ENCODE measurements at places on chromosomes 5 and 9. TPM values are rescaled to one million over a fixed set of nuclear protein-coding genes. Genes with fewer than 3 reads are reported as not detected.
A peak's percentile ranks its signal among the peaks of the same experiment; 100 is the strongest.

DNA sequence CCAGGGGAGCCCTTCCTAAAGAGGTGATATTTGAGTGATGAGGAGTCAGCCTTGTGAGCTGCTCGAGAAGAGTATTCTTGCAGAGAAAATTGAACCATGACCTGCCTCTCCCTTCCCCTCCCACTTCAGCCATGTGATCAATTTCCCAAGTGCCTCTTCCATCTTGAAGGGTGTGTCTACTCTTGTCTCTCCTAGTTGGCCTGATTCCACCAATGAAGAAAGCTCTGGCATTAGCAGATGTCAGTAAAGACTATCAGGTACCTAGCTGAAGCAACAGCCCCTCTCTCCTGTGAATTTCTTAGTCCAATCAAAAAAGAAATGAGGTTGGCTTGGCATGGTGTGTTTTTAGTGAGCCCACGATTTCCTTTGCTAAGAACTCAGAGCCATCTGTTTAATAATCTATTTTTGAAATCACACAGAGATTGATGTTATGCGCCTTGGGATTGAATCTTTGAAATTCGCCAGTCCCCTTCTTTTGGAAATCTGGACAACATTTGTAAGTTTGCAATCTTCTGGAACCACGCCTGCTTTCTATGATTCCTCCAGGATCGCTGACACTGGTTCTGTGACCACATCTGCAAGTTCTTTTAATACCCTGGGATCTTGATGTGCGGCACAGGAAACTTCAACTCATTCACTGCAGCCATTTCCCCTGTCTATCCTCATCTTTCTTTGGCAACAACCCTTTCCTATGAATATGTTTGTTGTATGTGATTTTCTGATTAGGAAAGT, 404.6 kb downstream of the DMRT2 start:
- H3K4me1 ChIP-seq: no peaks in the 10 kb centered on the region
- H3K27me3 ChIP-seq: no peaks in the 10 kb centered on the region
- DNase-seq: no peak
- no peak overlapping the region for H3K27ac ChIP-seq
- H3K36me3 ChIP-seq: no peaks in the 10 kb centered on the region

DNA sequence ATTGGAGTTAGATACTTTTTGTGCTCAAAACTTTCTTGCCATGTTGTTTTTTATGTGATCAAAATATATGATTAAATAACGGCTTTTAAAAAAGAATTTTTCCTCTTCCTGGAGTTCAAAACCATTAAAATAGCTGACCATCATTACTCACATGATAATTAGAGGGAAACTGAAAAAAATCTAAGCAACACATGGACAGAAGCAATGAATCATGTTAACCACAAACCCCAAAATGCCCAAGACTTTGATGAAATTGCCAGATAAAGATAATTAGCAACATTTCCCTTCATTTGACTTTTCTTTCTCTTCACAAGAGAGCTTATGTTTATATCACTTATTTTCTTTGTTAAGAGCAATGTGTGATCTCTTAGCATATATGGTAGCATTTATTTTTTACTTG, 1294.2 kb downstream of the EFNA5 start:
- no peaks in the 10 kb centered on the region for H3K27me3 ChIP-seq
- H3K4me1 ChIP-seq: no peaks in the 10 kb centered on the region
- H3K4me3 ChIP-seq: no peak overlapping the region

GAPT gene
- total RNA-seq: 1.1 TPM

DNA sequence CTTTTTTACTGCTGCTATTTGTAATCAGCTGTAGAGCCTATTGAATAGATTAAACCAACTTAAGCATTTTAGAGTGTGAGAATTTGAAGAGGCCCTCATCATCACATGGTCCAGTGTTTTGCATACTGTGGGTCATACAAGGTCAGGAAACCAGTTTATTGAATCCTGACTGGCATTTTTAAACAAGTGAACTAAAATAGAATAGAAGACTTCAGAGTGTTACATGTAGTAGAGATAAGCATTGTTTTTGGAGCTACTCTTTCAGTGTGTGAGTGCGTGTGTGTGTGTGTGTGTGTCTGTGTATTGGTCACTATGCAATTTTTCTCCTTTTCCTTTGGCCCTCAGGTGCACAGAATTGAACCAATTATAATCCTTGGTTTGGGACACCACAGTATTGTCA, 114.4 kb downstream of the SLC28A3 start:
- no peaks in the 10 kb centered on the region for H3K36me3 ChIP-seq
- H3K27ac ChIP-seq: no peak overlapping the region
- no peak overlapping the region for H3K4me3 ChIP-seq
- no peaks in the 10 kb centered on the region for H3K4me1 ChIP-seq

SGCD gene
- not detected for total RNA-seq

- no peak overlapping the region for H3K27ac ChIP-seq
- H3K4me3 ChIP-seq: no peak overlapping the region
- peaks cover 4% of the 10 kb centered on the region for H3K27me3 ChIP-seq
- DNase-seq: no peak
These were observed 10.4 kb upstream of the ACTBL2 start for GRCh38 chr5:57493034-57493433.

- no peak overlapping the region for H3K27ac ChIP-seq
- H3K36me3 ChIP-seq: no peaks in the 10 kb centered on the region
- no peak for DNase-seq
- no peaks in the 10 kb centered on the region for H3K4me1 ChIP-seq
These were observed 50.7 kb downstream of the MSX2 start for GRCh38 chr5:174775081-174775480.

- DNase-seq: no peak
- no peak overlapping the region for H3K27ac ChIP-seq
- H3K36me3 ChIP-seq: no peaks in the 10 kb centered on the region
- no peak overlapping the region for H3K4me3 ChIP-seq
- H3K4me1 ChIP-seq: no peaks in the 10 kb centered on the region
These were observed 22.0 kb upstream of the EPB41L4B start for GRCh38 chr9:109342878-109343277.

GRCh38 chr5:179321206-179321987, 23.9 kb downstream of the ADAMTS2 start:
- H3K27me3 ChIP-seq: no peaks in the 10 kb centered on the region
- H3K36me3 ChIP-seq: no peaks in the 10 kb centered on the region
- H3K27ac ChIP-seq: no peak overlapping the region

GRCh38 chr5:141003031-141003430, 36.8 kb downstream of the PCDHAC2 start:
- no peaks in the 10 kb centered on the region for H3K4me1 ChIP-seq
- peaks cover 10% of the 10 kb centered on the region for H3K27me3 ChIP-seq
- DNase-seq: no peak
- H3K36me3 ChIP-seq: no peaks in the 10 kb centered on the region

ADAMTS12 gene
- total RNA-seq: not detected

- H3K36me3 ChIP-seq: no peaks in the 10 kb centered on the region
- no peak for DNase-seq
- H3K27ac ChIP-seq: no peak overlapping the region
- no peak overlapping the region for H3K4me3 ChIP-seq
These were observed 5.9 kb downstream of the PNPLA7 start for GRCh38 chr9:137544176-137544760.

INSL4 gene
- not detected for total RNA-seq

AHRR gene
- total RNA-seq: 4.5 TPM

- DNase-seq: no peak
- no peaks in the 10 kb centered on the region for H3K4me1 ChIP-seq
- no peak overlapping the region for H3K4me3 ChIP-seq
These were observed 20.7 kb upstream of the STX17 start for GRCh38 chr9:99885747-99886146.

- peaks cover 40% of the 10 kb centered on the region for H3K4me1 ChIP-seq
- H3K36me3 ChIP-seq: no peaks in the 10 kb centered on the region
- H3K27ac ChIP-seq: peak overlapping the region; percentile 39
- no peaks in the 10 kb centered on the region for H3K27me3 ChIP-seq
- no peak overlapping the region for H3K4me3 ChIP-seq
These were observed 8.1 kb upstream of the KLF9 start for GRCh38 chr9:70422371-70423043.

DNA sequence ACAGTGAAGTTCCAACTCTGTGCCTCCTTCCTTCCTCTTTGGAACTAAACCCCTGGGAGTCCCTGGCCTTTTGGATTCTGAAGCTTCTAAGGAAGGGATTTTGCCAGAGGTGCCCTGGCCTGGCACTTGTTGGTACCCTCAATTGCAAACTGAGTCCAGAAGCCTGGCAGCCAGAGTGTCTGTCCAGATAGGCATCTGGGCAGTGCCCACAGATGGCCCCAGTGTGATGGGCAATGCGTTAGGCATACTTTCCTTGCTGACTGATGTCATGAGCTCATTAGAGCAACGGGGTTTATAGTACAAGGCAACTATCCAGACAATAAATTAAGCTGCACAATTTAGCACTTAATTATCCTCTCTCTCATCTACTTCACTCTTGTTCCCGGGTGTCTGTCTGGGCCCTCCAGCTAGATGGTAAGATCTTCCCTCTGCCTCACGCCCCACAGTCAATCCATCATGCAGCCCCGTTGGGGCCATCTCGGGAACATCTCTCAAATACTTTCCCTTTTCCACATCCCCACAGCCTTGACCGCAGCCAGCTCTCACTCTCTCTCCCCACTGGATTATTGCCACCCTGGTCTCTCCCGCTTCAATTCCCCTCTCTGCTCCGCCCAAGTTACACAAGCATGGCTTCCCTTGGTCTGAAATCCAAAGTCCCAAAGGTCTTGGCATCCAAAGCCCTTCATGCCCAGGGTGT, 157.5 kb upstream of the SMIM23 start:
- no peaks in the 10 kb centered on the region for H3K4me1 ChIP-seq
- no peak for DNase-seq
- H3K4me3 ChIP-seq: no peak overlapping the region
- H3K27me3 ChIP-seq: no peaks in the 10 kb centered on the region

PLEKHG4B gene
- total RNA-seq: not detected

DNA sequence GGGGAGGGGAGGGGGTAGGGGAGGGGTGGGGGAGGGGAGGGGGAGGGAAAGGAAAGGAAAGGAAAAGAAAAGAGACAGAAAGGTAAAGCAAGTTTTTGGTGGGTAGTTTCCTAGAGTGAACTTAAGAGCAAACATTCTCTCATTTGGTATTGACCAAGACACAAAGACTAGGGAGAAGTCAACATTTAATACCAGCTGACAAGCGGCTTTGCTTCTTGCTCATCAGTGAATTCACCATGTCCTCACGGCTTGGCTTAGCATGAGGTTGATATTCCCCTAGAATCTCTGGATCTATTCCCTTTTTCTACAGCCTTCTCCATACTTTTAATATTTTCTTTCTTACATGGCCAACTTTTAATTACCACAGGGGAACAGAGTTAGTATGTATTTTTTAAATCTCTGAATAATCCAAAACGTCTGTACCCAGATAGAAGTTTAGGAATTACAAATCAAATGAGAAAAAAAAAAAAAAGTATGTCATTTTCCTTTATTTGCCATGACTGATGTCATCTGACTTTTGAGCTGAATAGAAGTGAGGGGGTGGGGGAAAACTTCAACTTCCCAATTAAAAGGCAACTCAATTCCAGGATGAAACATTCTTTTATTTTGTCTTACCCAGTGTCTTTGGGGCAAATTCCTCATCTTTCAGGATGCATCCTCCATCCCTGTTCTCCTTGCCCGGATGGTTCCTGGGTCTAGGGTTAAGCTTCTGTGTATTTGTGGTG, 40.1 kb upstream of the GLIS3 start:
- H3K4me1 ChIP-seq: no peaks in the 10 kb centered on the region
- no peaks in the 10 kb centered on the region for H3K27me3 ChIP-seq
- no peak overlapping the region for H3K4me3 ChIP-seq
- no peaks in the 10 kb centered on the region for H3K36me3 ChIP-seq

All from CD4-positive, CD25-positive, alpha-beta regulatory T cell (primary cell).